ENCODE measurements at places on chromosomes 7 and 10. TPM values are rescaled to one million over a fixed set of nuclear protein-coding genes. Genes with fewer than 3 reads are reported as not detected.

GRCh38 chr7:106448992-106449859 lies 164.4 kb upstream of the NAMPT start:
- DNase-seq: no peak
- peaks cover 1% of the 10 kb centered on the region for H3K27me3 ChIP-seq
- H3K36me3 ChIP-seq: no peaks in the 10 kb centered on the region
- no peak overlapping the region for H3K27ac ChIP-seq
- H3K4me1 ChIP-seq: no peaks in the 10 kb centered on the region

GRCh38 chr7:132655131-132655727 lies 79.0 kb upstream of the PLXNA4 start:
- H3K4me1 ChIP-seq: peaks cover 13% of the 10 kb centered on the region
- DNase-seq: no peak
- H3K27ac ChIP-seq: no peak overlapping the region
- peaks cover 9% of the 10 kb centered on the region for H3K27me3 ChIP-seq

DNA sequence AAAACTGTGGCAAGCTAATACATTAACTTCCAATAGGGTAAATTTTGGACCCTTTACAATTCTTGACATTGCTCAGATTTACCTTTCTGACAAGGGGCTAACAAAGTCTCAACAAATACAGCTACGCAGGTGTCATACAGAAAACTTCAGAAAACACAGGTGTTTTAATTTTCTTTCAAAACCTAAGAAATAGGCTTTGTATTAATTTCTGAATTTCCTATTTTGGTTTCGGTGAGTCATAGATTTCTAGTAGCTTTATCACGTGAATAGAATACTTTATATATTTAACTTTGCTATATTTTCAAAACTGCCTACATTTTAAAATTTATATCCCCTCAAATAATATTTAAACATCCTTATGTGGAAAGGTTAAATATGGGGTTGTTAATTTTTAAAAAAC lies 215.3 kb downstream of the DGKB start:
- H3K36me3 ChIP-seq: no peaks in the 10 kb centered on the region
- H3K4me1 ChIP-seq: peaks cover 21% of the 10 kb centered on the region
- H3K4me3 ChIP-seq: no peak overlapping the region
- no peak overlapping the region for H3K27ac ChIP-seq
- H3K27me3 ChIP-seq: peaks cover 5% of the 10 kb centered on the region
- no peak for DNase-seq

DNA sequence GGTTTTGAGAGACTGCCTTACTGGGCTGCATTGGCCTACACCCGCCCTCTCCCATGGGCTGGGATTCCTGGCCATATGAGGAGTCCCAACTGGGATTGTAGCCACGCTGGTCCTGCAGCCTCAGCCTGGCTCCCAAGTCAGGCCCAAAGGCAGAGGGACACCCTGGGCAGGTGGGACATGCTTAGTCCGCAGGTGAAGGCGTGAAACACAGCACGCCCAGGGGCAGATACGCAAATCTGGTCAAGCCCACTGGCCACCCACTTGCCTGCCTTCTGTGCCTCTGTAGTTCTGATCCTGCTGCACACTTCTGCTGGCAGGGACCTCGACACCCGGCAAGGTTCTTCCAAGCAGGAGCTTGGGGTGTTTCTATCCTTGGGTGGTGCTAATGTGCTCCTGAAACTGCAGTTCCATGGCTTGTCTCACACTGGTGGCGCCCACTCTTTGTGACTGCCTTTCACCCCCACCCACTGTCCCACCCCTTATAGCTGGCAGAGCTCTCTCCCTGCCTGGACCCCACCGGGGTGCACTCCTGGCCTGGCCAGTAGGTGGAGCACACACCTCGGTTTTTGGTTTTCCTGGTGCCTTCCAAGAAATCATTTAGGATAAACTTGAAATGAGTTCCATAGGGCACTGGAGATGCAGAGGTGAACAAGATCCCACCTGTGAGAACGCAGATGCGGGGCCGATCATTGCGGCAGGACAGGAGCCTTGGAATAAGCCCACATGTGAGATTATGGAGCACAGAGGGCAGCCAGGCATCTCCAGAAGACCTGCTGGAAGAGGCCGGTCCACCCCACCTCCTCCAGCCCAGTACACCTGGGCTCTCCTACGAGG lies 47.9 kb downstream of the MKI67 start:
- no peaks in the 10 kb centered on the region for H3K27me3 ChIP-seq
- H3K4me3 ChIP-seq: no peak overlapping the region
- peak; percentile 66 for DNase-seq
- H3K4me1 ChIP-seq: no peaks in the 10 kb centered on the region
- no peak overlapping the region for H3K27ac ChIP-seq

DNA sequence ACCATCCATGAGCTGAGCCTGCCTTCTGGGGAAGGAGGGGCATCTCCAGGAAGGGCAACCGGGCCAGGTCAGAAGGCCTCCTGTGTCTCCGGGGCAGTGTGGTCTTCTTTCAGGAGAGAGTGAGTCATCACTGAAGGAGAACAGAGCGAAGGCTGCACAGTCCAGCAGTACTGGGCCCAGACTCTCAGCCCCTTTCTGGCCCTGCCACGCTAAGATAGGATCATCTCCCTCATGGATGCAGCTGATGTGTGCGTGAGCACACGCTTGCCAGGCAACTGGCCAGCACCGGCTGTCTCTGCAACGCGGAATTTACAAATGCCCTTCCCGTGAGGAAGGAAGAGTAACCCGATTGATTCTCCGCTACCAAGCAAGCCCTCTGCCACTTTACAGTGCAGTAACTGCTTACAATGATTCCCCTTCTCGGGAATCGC lies 328.2 kb downstream of the TNS3 start:
- peaks cover 11% of the 10 kb centered on the region for H3K36me3 ChIP-seq
- H3K4me1 ChIP-seq: peaks cover 15% of the 10 kb centered on the region
- H3K4me3 ChIP-seq: peak overlapping the region; percentile 75
- H3K27me3 ChIP-seq: no peaks in the 10 kb centered on the region
- DNase-seq: no peak

DNA sequence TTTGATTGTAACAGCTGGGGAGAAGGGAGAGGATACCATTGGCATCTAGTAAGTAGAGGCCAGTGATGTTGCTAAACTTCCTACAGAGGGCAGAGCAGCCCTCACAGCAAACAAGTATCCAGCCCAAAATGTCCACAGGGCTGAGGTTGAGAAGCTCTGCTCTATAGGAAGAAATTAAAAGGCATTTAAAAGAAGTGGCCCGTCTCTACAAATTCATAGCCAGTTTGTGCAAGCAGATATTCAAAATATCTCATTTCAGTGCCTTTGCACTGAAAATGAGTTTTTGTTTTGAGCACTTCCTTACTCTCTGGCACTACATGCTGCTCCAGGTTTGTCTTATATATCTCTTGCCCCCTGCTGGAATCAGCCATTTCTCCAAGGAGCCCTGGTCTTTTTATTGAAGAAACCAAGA lies 330.0 kb downstream of the BBS9 start:
- H3K27me3 ChIP-seq: no peaks in the 10 kb centered on the region
- no peak for DNase-seq
- H3K4me3 ChIP-seq: peak overlapping the region; percentile 31
- H3K4me1 ChIP-seq: peaks cover 1% of the 10 kb centered on the region
- H3K27ac ChIP-seq: no peak overlapping the region
- no peaks in the 10 kb centered on the region for H3K36me3 ChIP-seq

- H3K36me3 ChIP-seq: peaks cover 21% of the 10 kb centered on the region
- no peak overlapping the region for H3K4me3 ChIP-seq
- H3K27ac ChIP-seq: no peak overlapping the region
- H3K27me3 ChIP-seq: no peaks in the 10 kb centered on the region
- H3K4me1 ChIP-seq: peaks cover 38% of the 10 kb centered on the region
- DNase-seq: no peak
These were observed 10.8 kb downstream of the KLF6 start for GRCh38 chr10:3774018-3774813.

DNA sequence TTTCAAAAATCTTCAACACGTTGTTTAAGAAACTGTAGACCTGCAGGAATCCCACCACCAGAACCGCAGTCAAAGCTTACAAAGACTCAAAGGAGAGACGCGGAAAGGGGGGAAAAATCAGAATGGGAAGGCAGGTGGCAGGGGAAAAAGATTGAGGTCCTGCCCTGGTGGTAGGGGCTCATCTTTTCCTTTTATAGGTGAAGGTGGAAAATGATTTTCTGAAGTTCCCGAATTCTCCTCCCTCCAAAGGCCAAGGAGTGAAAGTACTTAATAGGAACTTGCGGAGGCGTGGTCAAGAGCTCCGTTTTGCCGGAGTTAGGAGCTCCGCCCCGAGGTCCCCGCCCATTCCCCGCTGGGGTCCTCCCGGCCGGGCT lies 724 bp downstream of the BBIP1 start:
- DNase-seq: peak; percentile 82
- no peaks in the 10 kb centered on the region for H3K36me3 ChIP-seq
- H3K27me3 ChIP-seq: no peaks in the 10 kb centered on the region
- H3K27ac ChIP-seq: peak overlapping the region; percentile 100
- H3K4me1 ChIP-seq: peaks cover 34% of the 10 kb centered on the region
- peak overlapping the region; percentile 99 for H3K4me3 ChIP-seq

GRCh38 chr10:16392531-16393069 lies 44.2 kb upstream of the PTER start:
- no peaks in the 10 kb centered on the region for H3K4me1 ChIP-seq
- H3K4me3 ChIP-seq: no peak overlapping the region
- H3K27ac ChIP-seq: no peak overlapping the region
- peaks cover 16% of the 10 kb centered on the region for H3K27me3 ChIP-seq
- DNase-seq: no peak

GRCh38 chr10:21449288-21449966 lies 76.1 kb downstream of the SKIDA1 start:
- no peak for DNase-seq
- H3K27ac ChIP-seq: no peak overlapping the region
- H3K4me1 ChIP-seq: peaks cover 13% of the 10 kb centered on the region
- no peaks in the 10 kb centered on the region for H3K27me3 ChIP-seq
- no peaks in the 10 kb centered on the region for H3K36me3 ChIP-seq

GRCh38 chr7:109402107-109402506 lies 832.4 kb downstream of the DNAJB9 start:
- no peaks in the 10 kb centered on the region for H3K27me3 ChIP-seq
- no peaks in the 10 kb centered on the region for H3K4me1 ChIP-seq
- H3K36me3 ChIP-seq: no peaks in the 10 kb centered on the region
- H3K27ac ChIP-seq: no peak overlapping the region

DNA sequence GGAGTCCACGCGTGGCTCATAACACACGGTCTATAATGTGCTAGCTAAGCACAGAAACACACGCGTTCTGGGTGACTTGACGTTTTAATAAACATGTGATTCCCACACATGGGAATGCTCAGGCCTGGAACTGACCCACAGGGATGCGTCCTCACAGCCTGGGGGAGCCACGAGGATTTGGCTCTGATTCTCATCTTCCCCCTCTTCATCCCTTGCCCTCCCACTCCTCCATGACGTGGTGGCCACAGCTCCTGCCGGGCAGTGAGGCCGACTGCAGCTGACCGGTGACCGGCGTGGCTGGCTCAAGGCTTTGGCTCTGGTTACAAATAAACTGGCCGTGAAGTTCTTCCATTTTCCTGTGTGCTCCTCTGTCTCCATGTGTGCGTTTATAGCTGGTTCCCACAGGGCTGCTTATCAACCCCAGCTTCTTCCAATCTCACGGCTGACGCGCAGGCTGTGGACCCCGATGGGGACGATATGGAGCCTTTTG lies 40.9 kb upstream of the KLF6 start:
- peaks cover 63% of the 10 kb centered on the region for H3K4me1 ChIP-seq
- H3K27ac ChIP-seq: peak overlapping the region; percentile 83
- no peaks in the 10 kb centered on the region for H3K27me3 ChIP-seq
- no peaks in the 10 kb centered on the region for H3K36me3 ChIP-seq
- H3K4me3 ChIP-seq: no peak overlapping the region

GRCh38 chr10:59037018-59037389 lies 139.4 kb upstream of the PHYHIPL start:
- H3K36me3 ChIP-seq: no peaks in the 10 kb centered on the region
- H3K27ac ChIP-seq: no peak overlapping the region
- no peak overlapping the region for H3K4me3 ChIP-seq
- H3K4me1 ChIP-seq: no peaks in the 10 kb centered on the region

DNA sequence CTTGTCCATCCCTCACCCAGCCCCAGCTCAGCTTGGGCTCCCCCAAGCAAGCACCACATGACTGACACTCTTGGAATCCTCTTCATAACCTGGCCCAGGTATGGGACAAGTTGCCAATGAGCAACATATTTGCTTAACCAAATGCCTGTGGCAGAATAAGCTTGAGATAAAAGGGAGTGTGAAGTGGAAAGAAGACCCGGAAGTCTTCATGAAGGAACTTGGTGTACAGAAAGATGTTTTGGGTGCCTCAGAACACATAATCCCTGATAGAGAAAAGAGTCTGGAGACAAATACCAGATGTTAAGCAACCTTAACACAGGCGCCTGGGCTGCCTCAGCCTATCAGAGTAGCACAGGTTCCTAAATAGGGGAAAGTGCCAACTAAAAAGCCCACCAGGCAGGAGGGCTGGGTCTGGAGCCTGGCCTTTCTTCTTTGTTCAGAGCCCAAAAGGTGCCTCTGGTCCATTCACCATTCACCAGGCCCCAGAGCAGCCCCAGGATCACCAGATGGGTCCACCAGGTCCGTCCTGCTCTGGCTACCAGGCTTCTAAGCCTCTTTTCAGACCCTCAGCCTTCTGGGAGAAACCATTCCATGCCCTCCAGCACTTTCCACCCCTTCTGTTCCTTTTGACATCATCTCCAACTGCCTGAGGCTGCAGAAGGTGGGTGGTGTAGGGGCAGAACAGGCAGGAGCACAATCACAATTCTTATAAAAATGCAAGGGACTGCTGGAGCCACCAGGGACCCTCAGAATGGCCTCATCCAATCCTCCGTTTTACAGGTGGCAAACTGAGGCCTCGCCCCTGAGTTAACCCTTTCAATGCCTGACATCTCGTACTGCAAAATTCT lies 22.6 kb downstream of the KCNMA1 start:
- no peak overlapping the region for H3K4me3 ChIP-seq
- no peak overlapping the region for H3K27ac ChIP-seq
- H3K4me1 ChIP-seq: peaks cover 16% of the 10 kb centered on the region
- no peak for DNase-seq
- no peaks in the 10 kb centered on the region for H3K27me3 ChIP-seq

DNA sequence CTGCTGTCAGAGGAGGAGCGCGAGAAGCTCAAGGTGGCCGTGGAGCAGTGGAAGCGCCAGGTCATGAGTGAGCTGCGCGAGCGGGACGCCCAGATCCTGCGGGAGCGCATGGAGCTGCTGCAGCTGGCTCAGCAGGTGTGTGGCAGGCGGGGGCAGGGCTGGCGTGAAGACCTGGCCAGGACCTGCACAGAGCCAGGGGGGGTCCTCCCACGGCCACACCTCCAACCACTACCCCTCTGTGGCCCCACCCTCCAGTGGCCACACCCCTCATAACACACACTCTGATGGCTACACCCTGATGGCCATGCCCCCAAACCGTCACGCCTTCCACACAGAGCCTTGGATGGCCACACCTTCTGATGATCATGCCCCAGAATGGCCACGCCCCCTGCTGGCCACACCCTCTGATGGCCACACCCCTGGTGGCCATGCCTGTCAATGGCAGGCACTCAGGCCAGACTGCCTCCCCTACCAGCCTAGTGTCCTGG lies 23.4 kb upstream of the DPYSL4 start:
- no peak overlapping the region for H3K27ac ChIP-seq
- H3K36me3 ChIP-seq: no peaks in the 10 kb centered on the region
- peaks cover 45% of the 10 kb centered on the region for H3K27me3 ChIP-seq
- no peak for DNase-seq
- H3K4me3 ChIP-seq: no peak overlapping the region

HMX3 gene
- not detected for total RNA-seq

ERVW-1 gene
- 0.24 TPM for total RNA-seq

GSTO2 gene
- total RNA-seq: 11.7 TPM

CCDC3 gene
- total RNA-seq: 5.4 TPM

LRRD1 gene
- total RNA-seq: 0.50 TPM

LHFPL3 gene
- not detected for total RNA-seq

NANOS1 gene
- total RNA-seq: 4.4 TPM

WASHC2A gene
- 41.1 TPM for total RNA-seq

CELF2 gene
- 27.2 TPM for total RNA-seq

GPR26 gene
- not detected for total RNA-seq

PEX1 gene
- total RNA-seq: 22.8 TPM

PRKCQ gene
- total RNA-seq: 2.4 TPM

PLEKHS1 gene
- not detected for total RNA-seq

PSAP gene
- total RNA-seq: 554 TPM

OLAH gene
- total RNA-seq: 0.69 TPM
